ENCODE measurements at places on chromosomes 16 and 17. TPM values are rescaled to one million over a fixed set of nuclear protein-coding genes. Genes with fewer than 3 reads are reported as not detected.

The SLC43A2 gene
- 11.5 TPM for total RNA-seq

The ENPP7 gene
- not detected for total RNA-seq

The SYNGR3 gene
- total RNA-seq = not detected

The EVI2B gene
- total RNA-seq = not detected

The ABCA10 gene
- total RNA-seq = 0.06 TPM

The C1QTNF1 gene
- total RNA-seq = 42.5 TPM

The ADCY9 gene
- 2.7 TPM for total RNA-seq

The RAB26 gene
- total RNA-seq = 0.11 TPM

The RNU2-1 gene
- total RNA-seq = not detected

Data from Daoy (cell line).